Left hindlimb (tissue), 1 donor: ENCODE measurements at places on chromosomes 7 and 10.

DNA sequence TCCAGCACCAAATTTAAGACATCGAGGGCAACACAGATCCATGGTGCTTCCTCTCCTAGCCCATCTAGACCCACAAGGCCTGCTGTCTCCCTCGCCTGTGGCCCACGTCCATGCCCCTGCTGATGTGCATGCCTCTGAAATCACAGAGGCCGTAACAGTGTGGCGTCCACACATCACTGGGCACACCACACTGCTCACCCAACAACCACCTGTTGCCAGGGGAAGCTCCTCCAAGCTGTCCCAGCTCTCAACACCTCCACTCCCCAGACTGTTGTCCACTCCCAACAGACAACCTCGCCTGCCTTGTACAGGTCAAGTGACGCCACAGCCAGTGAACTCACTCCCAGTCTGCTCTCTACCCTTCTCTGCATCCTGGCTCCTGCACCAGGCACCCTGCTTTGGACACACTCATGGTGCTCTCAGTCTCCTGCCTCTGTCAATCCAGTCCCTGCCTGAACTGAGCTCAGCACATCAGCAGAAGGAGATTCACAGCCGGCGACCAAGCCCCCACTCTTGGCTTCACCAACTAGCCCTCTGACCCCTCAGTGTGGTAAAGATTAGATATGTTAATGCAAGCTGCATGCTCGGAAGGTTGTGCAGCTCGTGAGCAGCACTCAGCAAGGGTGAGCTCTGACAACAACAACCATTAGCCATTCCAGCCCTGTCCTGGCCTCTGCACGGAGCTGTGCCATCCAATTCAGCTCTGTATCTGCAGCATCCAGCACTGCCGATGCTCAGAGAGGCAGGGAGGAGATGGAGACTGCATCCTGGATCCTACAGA lies 197.0 kb downstream of the TNS3 start:
- no peak for DNase-seq

DNA sequence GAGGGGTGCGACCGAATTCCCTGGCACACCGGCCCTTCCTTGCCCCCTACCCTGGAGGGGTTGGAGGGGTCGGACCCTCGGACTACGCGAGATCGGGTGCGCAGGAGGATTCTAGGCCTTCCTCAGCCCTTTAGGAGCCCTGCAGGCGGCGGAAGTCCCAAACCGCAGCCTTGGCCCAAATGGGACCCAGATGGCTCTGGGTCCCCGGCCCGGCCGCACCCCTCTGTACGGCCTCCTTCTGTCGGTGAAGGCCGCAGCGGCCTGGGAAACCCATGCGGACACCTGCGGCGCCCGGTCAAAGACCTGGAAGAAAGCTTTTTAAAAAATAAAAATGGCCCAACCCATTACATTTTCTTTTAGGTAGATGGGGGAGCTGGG lies 2.4 kb upstream of the VAX1 start:
- no peak for DNase-seq

DNA sequence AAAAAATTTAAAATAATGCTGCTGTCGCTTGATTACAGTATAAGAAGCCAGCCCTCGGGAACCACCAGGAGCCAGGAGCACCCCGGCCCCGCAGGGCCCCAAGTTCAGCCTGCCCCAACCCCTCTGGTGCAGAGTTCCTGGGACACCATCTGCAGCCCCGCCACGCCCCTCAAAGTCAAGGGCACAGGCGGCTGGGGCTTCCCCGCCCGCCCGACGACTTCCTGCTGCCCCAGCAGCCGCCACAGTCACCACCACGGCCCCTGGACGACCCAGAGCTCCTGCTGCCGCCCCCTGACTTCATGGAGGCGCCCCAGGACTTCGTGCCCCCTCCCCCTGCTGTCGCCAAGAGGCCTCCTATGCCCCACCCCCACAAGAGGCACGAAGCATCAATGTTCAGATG lies 103.6 kb upstream of the PDSS1 start:
- no peak for DNase-seq

DNA sequence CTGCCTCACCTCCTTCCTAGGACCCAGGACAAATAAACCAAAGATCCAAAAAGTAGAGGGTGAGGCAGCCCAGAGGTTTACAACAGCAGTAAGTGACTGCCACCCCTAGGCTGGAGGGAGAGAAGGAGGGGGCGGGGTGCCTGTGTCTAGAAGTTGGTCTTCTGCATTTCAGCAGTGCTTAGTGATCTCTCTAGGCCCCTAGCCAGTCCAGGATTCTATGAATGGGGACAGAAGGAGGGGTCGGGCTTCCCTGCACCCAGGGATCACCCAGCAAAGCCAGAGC lies 62.8 kb upstream of the KDM7A start:
- DNase-seq: no peak

- DNase-seq: no peak
Measured at GRCh38 chr10:48291190-48291589, 15.3 kb upstream of the MAPK8 start.

GRCh38 chr10:28778524-28778923 lies 101.2 kb downstream of the BAMBI start:
- DNase-seq: no peak

GRCh38 chr7:50666124-50666496 lies 100.9 kb upstream of the DDC start:
- no peak for DNase-seq

- DNase-seq: no peak
Measured at GRCh38 chr7:99127636-99128035, 16.3 kb downstream of the SMURF1 start.

GRCh38 chr7:30824821-30825720 lies 53.9 kb downstream of the MINDY4 start:
- no peak for DNase-seq

DNA sequence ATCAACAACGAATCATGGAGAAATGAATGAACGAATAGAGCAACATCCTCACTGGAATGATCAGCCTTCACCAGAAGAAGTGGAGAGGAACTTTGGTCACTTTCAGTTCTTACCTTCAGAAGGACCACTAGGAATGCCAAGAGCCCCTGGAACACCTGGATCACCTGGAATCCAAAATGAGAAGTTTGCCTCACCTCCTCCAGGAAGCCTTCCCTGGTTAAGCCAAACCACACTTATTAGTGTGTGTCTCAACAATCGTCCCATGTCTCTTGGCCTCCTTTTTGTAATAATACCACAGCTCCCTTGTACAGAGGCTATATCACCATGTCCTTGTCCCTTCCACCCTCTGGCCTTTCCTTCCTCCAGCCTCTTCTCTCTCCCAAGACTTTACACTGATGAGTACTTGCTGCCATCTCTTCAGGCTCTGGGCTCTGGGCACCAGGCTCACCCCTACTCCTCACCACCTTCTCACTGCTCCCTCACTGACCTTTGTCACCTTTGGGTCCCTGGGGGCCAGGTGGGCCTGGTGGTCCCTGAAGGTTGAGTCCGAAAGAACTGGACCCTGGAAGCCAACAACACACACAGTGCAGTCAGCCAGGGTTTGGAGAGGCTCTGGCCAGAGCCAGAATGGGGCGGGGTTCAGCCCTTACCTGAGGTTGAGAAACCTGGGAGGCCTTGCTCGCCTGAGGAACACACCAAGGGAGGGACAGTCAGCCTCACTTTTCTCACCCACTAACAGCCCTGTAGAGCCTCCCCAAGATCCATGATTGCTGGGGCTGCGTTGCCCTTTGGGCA lies 46.5 kb downstream of the COL17A1 start:
- DNase-seq: no peak

GRCh38 chr7:150927157-150927955 lies 50.8 kb downstream of the KCNH2 start:
- no peak for DNase-seq

DNA sequence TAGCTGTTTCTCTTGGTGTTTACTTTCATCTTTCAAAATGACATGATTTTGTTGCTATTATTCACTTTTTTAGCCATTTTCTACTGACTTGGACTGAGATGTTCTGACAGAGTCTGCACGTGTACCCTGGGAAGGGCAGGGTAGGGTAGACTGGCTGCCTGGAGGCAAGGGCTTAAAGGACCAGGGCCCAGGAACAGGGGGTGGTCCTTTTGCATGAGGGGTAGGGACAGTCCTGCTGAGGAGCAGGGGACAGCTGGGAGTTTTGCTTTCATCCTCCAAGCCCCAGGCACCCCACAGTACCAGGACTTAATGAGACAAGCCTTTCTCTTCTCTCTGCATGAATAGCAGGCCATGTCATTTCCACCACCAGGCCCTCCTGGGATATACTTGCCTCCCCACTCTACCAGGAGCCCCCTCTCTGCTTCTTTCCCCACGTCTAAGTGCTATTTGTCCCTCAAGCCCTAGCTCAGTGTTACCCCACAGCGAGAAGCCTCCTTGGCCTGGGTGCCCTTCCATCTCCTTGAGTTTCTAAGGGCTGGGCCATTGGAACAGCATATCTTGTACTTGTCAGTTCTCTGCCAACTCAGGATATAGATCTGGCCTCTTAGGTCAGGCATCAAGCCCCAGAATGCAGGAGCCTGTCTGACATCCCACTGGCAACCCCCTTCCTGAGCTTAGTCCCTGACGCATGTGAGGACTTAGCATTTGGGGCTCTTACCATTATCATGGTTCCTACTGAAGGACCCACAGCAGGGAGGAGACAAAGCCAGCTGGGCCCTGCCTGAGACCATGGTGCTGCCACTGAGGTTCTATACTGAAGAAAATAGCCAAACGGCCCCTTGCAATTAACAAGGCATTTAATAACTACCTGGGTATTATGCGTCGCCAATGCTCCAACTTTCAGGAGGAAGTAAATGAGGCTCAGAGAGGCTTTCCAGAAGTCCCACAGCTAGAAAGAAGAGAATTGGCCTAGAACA lies 78.4 kb upstream of the UNC5B start:
- no peak for DNase-seq

GRCh38 chr10:13165177-13165576 lies 3.8 kb downstream of the MCM10 start:
- DNase-seq: no peak

- DNase-seq: no peak
Measured at GRCh38 chr7:114026486-114027089, 107.8 kb upstream of the PPP1R3A start.

DNA sequence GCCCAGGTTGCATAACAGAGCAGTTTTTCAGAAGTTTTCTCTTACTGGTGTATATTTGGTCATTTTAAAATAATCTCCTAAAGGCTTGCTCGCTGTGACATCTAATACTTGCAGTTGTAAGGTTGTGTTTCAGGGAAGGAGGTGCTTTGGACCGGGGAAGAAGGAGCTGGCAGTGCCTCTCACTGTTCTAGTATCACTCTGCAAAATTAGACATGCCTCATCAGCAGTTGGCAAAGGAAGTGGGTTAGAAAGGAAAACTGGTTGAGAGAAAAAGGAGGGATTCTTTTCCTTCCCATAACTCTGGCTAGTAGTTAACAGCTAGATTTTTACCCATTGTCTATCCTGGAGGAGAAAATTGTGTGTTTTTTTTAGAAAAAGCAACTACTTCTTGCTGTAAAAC lies 34.8 kb downstream of the CUL1 start:
- no peak for DNase-seq

GRCh38 chr7:66669088-66669487 lies 40.4 kb downstream of the KCTD7 start:
- DNase-seq: no peak

DNA sequence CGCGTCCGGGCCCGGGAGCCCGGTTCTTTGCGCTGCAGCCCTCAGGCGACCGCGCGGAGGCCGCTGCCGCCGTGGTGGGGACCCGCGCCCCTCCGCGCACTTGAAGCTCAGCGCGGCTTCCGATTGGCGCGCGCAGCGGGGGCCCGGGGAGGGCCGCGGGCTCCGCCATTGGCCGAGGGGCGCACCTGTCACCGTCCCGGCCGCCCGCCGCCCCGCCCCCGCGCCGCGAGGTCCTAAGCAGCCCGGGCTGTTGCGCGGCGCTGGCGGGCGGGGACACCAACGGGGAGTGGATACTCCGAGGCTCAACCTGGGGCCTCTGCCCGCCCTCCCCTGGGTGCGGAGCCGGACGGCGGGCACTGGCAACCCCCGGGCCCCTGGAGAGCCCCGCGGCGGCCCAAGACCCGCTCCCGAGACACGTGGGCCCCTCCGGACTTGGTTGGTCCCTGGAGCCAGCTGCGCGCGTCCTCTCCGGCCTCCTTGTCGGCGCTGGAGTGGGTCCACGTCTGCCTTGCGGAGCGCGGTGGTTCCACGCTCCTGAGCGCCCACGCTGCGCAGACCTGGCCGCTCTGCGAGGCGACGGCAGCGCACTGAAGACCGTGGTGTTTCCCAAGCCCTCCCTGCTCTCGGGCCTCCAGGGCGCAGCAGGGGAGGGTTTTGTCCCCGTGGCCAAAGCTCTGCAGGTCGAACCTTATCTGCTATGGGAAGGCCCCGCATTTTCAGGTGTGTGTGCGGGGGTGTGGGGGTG lies at the start of gene MNX1:
TSS of gene MNX1 (minus strand) at position 76 of the 745 bp plus-strand sequence. CDS start 313 bp downstream, outside the sequence.
- peak; percentile 59 for DNase-seq

- DNase-seq: no peak
Measured at GRCh38 chr10:10528563-10528910, 489.1 kb upstream of the CELF2 start.

DNA sequence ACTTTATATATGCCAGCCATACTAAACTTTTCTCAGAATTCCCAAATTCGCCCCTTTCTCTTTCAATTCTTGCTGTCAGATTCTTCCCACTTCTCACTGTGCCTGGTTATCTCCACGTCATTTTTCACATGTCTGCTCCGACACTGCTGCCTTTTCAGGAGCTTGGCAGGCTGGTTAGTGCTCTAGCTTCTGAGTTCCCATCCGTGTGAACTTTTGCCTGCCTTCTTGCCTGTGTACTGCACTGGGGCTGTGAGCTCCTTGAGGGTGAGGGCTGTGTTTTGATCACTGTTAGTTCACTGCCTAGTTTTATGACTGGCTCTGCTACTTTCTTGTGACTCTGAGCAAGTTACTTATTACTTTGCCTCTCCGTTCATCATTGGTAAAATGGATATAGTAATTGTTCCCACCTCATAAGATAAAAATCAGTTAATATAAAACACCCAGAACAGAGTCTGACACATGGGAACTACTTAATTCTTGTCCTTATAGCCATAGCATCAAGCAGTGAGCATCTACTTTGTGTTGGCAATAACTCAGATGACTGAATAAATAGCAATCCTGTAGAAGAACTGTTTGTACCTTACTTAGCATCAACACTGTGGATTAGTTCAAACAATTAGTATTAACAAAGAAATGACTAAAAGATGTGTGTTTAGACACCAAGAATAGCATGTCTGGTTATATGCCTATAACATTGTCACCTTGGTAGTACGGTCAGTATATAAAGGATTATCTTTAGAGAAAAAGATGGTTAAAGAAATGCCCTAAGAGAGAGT lies 5.5 kb downstream of the GSTO1 start:
- no peak for DNase-seq

DNA sequence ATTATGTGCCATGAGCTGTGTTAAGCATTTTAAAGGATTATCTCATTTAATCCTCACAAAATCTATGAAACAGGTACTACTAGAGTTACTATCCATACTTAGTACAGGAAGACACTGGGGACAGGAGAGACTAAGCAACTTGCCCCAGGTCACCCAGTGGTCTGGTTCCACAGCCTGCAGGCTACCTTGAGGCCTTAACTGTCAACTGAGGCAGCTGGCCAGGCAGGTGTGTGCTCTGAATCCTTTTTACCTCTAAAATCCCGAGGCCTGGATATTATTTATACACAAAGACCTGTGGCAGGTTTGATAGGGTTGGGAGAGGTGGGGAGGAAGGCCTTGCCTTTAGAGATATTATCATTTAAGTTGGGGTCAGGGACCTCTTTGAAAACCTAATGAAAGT lies 3.1 kb downstream of the ZNF777 start:
- DNase-seq: no peak

- peak; percentile 70 for DNase-seq
Measured at GRCh38 chr7:1567049-1567771, 2.6 kb downstream of the PSMG3 start.
